ENCODE measurements at places on chromosomes 13 and 19.
A peak's percentile ranks its signal among the peaks of the same experiment; 100 is the strongest.

- DNase-seq: peak; percentile 3
Observed at GRCh38 chr13:35139591-35139990, 197.5 kb downstream of the NBEA start.

- peak; percentile 15 for DNase-seq
Observed at GRCh38 chr19:19217099-19217498, 5.3 kb downstream of the NCAN start.

DNA sequence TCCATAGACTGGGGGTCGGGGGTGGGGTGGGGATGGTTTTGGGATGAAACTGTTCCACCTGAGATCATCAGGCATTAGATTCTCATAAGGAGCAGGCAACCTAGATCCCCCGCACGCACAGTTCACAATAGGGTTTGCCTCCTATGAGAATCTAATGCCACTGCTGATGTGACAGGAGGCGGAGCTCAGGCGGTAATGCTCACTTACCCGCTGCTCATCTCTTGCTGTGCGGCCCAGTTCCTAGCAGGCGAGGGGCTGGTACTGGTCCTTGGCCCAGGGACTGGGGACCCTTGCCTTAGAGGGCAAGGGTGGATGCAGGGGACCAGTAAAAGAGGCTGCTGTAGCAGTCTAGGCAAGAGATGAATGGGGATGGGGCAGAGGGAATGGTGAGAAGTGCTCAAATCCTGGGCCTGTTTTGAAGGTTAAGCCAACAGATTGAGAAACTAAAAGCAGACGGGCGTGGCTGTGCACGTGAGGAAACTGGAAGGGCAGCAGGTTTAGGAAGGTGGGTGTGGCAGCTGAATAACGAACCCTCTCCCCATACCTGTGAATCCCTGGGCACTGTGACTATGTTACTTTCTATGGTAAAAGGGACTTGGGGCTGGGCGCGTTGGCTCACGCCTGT, 1.5 kb upstream of the ERICH4 start:
- DNase-seq: no peak

- peak; percentile 49 for DNase-seq
Observed at GRCh38 chr13:39415008-39415802, 187.8 kb downstream of the LHFPL6 start.

GRCh38 chr19:7687177-7687576, 6.5 kb downstream of the TRAPPC5 start:
- DNase-seq: peak; percentile 84

DNA sequence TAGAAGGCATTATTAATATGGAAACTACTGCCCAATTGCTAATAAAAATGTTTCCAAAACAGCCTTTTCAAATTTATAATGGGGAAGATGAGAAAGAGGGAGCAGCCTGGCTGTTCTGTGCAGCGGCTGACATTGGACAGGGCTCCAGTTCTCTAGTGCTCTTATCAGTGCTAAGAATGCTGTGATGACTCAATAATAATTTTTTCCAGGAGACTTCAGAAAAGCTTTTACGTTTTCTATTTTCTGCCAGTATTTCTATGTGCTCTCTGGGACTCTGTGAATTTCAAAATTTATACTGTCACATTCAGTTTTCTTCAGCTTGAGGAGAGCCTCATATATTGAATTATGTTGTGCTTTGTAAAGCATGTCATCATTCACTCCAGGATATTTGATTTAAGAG, 209.6 kb downstream of the VWA8 start:
- no peak for DNase-seq

DNA sequence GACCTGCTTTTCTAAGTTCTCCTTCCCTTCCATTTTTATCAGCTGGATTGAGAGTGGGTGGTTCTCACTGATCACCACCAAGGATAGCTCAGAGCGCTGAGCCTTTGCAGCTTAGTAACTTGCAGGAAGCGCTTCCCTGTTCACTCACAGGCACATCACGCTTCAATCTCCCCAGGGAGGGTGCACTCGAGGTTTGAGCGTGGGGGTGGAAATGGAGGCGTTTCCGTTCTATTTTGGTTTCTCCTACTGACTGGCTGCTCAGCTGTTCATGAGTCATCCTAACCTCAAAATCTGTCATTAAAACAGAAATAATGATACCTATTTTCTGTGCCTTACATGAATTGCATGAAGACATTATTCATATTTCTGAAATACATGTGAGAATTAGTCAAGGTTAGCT, 292.1 kb downstream of the SPRY2 start:
- peak; percentile 91 for DNase-seq

DNA sequence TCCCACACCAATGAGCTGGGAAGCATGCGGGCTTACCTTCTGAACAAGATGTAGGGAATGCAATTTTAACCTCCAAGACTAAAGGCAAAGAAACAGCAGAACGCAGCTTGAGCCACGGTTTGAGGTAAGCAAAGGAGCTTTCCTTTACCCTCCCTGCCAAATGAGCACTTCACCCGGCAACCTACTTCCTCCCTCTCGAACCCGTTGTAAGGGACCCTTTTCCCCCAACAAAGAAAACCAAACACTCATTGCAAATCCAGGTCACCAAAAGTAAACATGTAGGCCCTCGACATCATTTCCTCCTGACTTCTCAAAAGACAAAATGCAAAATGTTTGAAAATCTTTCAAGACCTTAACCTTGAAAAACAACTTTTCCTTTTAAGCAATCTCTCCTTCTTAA, 65.3 kb downstream of the ABCC4 start:
- DNase-seq: no peak

DNA sequence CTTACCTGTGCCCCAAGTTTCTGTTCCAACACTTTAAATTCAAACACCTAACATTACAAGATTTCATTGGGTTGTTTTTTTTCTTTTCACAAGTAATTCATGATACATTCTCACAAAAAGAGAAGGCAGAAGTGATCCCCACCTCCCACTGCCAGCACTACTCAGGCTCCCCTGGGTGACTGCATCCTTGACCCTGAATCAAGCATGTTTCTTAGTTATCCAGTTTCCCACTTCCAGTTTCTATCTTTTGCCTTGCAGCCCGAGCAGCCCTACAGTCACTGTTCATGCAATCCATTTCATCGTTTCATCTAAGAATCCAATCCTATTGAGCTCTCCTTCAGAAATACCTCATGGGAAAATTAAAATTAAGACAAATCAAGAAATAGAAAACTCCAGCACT, 61.4 kb downstream of the RNASEH2B start:
- DNase-seq: no peak

GRCh38 chr13:73894995-73895571, 239.1 kb downstream of the KLF12 start:
- DNase-seq: no peak

DNA sequence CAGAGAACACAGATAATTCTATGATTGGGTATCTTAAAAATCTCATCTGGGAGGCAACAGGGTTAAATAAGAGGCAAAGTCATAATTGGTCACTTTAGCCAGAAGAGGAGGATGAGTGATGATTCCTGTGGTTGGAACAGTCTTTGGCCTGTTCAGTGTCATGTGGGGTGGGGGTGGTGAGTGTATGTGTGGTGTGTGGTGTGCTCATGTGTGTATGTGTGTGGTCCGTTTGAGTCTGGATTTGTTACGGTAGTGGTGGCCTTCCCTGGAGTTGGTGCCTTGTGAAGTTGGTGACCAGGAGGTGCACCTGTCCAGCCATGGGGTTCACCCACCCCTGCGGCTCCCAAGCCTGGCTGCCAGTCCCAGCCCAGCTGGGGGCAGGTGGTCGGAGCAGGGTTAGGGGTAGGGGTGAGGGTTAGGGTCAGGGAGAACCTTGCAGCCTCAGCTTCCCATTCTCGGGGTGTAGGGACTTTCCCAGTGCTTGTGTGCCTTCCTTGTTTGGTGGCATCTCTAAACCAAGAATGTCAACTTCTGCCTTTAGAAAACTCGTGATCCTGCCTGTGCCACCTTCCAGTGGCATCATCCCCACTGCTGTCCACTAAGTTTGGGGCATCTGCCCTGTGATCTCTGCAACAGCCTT, 97.5 kb downstream of the RAB20 start:
- DNase-seq: no peak

DNA sequence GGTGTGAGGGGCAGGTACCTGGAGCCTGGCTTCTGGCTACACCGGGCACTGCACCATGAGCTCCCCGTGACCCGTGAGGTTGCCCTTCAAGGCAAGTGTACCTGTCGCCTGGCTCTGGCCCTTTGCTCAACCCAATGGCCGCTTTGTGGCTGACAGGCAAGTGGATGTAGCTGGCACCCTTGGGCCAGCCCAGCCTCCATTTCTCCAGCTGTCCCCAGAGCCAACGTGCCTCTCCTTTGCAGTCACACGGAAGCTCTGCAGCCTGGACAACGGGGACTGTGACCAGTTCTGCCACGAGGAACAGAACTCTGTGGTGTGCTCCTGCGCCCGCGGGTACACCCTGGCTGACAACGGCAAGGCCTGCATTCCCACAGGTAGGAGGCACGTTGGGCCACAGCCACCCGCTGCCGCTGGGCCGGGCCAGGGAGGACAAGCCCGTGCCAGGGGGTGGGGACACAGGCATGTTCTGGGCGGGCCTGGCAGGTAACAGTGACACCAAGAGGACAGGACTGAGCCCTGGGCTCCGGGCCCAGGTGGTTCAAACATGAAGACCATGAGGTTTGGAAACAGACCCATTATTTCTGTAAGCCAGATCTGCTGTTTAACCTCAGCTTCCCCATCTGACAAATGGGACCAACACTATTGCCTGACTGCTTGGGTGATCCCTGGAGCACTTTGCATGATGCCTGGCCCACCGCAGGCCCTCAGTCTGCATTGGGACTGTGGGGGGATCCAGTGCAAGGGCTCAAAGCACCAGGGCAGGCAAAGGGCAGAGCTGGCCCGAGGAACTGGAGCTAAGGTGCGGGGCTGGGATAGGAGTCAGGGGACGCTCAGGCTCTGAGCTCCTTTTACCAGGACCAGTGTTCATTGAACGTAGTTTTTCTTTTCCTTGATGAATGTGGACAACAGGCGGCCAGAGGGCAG, 17.5 kb upstream of the PROZ start:
- peak; percentile 48 for DNase-seq

DNA sequence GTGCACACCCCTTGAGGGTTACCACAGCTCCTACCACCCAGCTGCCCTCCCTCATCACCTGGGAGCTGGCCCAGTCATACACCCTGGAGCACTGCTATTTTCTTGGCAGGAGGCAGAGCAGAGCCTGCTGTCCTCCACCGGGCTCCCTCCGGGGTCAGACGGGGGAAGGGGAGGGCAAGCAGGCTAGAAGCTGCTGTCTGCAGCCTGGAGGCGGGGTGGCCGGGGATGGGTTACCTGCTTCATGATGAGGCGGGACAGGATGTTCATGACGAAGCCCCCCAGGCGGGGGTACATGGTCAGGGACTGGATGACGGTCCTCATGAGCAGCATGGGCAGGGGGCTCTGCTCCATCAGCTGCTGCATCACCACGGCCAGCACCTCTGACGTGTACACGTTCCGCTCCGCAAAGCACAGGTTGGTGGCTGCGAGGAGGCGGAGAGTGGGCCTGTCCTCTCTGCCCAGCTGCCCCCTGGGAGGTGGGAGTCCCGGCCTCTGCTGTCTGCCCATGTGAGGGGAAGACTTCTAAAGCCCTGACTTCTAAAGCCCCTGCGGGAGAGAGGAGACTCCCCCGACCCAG, 2.7 kb upstream of the RSPH6A start:
- peak; percentile 89 for DNase-seq

DNA sequence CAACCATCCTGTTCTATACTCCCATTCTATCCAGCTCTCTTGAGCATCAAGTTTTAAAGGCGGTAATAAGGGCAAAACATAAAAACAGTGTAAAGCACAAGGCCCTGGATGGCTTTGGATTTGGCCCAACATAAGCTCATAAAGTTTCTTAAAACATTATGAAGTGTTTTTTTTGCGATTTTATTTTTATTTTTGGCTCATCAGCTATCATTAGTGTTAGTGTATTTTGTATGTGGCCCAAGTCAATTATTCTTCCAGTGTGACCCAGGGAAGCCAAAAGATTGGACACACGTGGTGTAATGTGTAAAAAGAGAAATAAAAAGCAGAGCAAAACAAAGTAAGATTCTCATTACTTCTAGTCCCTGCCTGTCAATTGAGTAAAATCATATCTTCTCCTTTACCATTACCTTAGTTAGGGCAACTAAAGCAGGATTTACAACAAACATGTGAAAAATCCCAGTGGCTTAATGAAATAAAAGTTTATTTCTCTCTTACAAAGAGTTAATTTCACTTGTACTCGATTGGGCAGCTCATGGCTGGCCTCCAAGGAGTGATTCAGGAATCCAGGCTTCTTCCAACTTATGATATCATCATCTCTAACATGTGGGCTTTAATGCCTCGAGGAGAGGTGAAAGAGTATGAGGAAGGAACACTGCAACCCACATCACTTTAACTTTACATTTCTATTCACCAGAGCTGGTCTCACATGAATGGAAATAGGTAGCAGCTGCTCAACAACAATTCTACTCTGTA, 725.2 kb upstream of the SLITRK1 start:
- DNase-seq: peak; percentile 58

- DNase-seq: peak; percentile 59
Observed at GRCh38 chr19:38596057-38596981, 21.4 kb downstream of the MAP4K1 start.

DNA sequence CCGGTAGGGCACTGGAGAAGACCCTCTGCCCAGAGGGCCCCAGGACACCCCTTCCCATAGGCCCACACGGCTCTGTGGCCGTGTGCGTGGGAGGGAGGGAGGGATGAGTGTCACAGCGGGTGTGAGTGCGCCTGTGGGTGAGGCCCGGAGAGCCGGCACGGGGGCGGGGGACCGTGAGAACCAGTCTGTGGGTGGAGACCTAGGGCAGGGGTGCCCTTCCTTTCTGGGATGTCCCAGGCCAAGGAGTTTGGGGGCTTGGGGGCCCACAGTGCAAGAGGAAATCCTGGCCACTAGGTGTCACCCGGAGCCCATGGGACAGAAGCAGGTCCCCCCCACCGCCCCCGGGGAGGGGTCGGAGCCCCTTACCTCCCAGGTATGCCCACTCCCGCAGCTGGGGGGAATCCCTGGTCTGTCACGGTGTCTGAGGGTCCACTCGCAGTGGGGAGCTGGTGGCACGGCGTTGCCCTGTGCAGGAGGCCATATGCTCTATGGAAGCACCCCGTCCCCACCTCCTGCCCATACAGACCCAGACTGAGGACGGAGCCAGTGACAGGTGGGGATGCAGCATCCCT, 16.0 kb upstream of the SLC7A10 start:
- DNase-seq: peak; percentile 94

- DNase-seq: no peak
Observed at GRCh38 chr19:995051-995827, 5.0 kb upstream of the GRIN3B start.

DNA sequence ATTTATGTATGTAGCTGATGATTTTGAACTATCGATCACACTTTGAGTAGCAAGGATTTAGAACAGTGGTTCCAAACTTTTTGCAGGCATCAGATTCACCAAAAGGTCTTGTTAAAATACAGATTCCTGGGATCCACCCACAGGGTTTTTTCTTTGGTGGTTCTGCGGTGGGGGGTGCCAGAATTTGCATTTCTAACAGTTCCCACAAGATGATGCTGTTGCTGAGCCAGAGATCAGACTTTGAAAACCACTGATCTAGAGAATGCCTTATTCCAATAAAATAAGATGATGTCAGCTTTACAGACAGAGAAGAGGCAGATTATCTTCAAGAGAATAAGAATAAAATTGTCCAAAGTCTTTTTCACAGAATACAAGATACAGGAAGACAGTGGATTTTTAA, 80.9 kb upstream of the SHISA2 start:
- DNase-seq: peak; percentile 31
